ENCODE measurements at places on chromosomes 6 and 20.

DNA sequence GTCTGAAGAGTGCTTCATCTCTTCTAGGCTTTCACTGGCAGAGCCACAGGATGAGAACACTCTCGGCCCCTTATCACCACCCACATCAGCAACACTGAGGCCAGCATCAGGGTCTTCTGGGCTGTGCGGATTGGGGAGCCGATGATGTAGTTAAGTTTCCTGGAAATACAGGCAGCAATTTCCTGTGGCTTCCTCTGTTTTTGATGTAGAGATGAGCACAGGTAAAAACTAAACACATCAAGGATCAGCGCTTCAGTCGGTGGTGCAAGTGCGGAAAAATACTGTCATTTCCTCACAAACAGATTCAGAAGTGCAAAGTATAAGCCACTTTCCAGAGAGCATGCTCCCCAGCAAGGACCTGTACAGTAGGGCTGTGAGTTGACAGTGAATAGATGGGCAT lies 62.6 kb downstream of the BACH2 start:
- no peak for DNase-seq

GRCh38 chr6:17653198-17653882 lies 53.2 kb downstream of the FAM8A1 start:
- no peak for DNase-seq

DNA sequence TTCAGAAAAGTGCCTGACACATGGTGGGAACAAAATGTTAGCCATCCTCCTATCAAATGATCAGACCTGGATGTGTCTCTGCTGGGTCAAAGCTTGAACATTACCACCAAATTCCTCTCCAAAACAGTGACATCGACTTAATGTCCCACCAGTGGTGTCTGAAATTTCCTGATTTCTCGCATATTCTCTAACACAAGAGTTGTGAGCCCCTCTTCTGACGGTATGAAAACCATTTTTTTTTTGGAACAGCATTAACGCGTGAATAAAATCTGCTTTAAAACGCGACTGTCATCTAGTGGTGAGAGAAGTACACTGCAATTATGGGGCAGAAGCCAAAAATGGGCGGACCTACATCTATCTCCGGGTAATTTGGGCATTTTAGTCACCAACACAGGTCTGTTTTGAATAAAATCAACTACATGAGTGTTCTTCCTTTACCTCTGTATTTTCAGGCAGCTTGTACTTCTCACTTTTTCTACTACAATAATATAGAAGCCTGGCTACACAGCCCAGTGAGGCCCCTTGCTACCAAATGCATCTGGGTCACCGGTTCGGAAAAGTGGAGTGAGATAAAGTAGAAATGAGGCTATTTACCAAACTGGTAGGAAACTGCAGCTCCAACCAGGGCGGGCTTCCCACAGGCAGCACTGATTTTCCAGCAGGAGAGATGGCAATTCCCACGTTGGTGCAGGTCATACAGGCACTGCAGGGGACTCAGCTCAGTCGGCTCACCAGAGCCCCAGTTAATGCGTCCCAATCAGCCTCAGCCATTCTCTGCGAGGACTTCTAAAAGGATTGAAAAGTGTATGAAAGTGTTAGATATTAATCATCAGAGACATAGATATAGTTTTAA lies 27.4 kb downstream of the MGME1 start:
- peak; percentile 85 for DNase-seq

GRCh38 chr20:63448031-63448430 lies 24.4 kb downstream of the KCNQ2 start:
- DNase-seq, result no peak

GRCh38 chr20:59817406-59817805 lies 116.0 kb downstream of the SYCP2 start:
- DNase-seq, result no peak

GRCh38 chr6:106134906-106135634 lies 48.9 kb downstream of the PRDM1 start:
- DNase-seq, result no peak

DNA sequence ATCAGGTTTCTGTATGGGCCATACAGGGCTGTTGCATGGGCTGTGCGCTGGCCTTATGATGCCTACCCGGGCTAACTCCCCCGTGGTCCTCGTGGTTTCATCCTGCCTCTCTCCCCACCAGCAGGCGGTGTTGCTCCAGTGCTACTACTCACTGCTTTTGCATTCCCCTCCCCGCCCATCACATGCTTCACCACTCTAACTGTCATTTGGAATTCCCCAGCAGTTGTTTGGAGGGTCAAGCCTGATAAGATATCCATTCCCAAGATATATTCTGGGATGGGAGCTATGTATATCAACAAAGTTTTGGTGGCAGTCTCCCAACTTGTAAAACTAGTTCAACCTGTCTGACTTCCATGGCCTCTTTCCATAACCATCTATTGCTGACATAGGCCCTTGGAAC lies 233.2 kb upstream of the SOX4 start:
- no peak for DNase-seq

- DNase-seq, result no peak
These were observed 185.3 kb upstream of the SUPT3H start for GRCh38 chr6:45563041-45563440.

DNA sequence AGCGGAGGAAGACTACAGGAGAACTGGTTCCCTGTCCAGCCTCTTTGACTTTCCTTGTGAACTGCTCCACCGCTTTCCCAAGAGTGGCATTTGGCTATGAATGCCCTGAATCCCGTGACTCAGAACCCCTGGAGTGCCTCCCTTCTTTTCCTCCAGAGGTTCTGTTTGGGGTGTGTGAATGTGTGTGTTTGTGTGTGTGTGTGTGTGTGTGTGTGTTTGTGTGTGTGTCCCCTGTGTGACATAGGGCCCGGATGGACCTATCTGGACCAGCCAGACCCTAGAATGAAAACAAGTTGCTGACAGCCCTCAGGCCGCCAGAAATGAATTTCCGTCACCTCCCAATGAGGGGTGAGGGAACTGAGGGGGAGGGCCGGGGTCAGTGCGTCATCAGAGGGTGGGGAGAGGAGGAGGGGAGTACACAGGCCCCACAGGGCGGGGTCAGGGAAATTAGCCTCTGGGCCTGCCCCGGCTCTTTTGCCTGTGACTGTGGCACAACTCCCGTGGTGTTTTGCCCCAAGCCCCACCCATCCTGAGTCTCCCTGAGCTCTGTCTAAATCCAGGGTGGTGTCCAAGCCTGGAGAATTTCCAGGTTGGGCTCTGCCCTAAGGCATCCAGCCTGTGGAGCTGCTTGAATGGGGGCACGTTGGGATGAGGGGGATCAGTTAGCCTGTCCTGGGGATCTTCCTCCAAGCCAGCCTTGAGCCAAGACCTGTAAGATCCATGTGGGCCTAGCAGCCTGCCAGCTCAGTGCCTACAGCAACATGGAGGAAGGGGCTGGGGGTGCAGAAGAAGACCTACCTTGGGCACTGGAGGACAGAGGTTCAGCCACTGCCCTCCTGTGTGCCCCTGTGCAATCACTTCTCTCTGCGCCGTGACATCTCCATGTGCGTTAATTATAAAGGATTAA lies 15.2 kb upstream of the MRPS18A start:
- DNase-seq, result peak; percentile 89

- DNase-seq, result no peak
These were observed 361.8 kb upstream of the PLCB4 start for GRCh38 chr20:8706961-8707700.

- no peak for DNase-seq
These were observed 93.7 kb downstream of the PLG start for GRCh38 chr6:160795721-160796120.

DNA sequence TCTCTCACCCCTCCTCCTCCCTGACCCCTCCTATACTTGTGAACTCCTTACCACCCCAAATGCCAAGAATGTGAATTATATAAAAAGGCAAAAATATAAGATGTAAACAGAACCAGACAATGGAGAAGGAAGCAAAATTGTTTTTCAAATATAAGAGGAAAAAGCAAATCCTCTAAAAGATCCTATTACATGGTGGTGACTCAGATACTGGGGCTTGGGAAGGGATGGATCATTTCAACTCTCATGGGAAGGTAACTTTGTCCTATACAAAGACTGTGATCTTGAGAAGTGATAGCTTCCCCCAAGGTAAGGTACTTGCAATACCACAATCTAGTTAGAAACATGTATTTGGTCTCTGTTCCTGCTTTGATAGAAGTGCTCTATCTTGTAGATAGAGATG lies 24.6 kb upstream of the TNFRSF21 start:
- DNase-seq, result no peak

GRCh38 chr6:4210629-4211419 lies 75.4 kb upstream of the ECI2 start:
- DNase-seq, result peak; percentile 41

All from common myeloid progenitor, CD34-positive (primary cell).